ENCODE measurements at places on chromosomes 16 and 17. TPM values are rescaled to one million over a fixed set of nuclear protein-coding genes. Genes with fewer than 3 reads are reported as not detected.

Gene C17orf58
- polyA plus RNA-seq, result 8.6 TPM

- no peak for DNase-seq
- no peak overlapping the region for H3K27ac ChIP-seq
- H3K4me1 ChIP-seq, result no peaks in the 10 kb centered on the region
- no peaks in the 10 kb centered on the region for H3K36me3 ChIP-seq
- peaks cover 9% of the 10 kb centered on the region for H3K27me3 ChIP-seq
- no peak overlapping the region for H3K4me3 ChIP-seq
Observed at GRCh38 chr16:17773698-17774101, 302.9 kb upstream of the XYLT1 start.

Gene CACNG3
- not detected for polyA plus RNA-seq

- no peak for DNase-seq
- H3K4me3 ChIP-seq, result peak overlapping the region; percentile 85
- no peaks in the 10 kb centered on the region for H3K36me3 ChIP-seq
- peaks cover 15% of the 10 kb centered on the region for H3K4me1 ChIP-seq
- H3K27me3 ChIP-seq, result peaks cover 13% of the 10 kb centered on the region
Observed at GRCh38 chr16:4692460-4693295, 684 bp upstream of the NUDT16L1 start.

GRCh38 chr16:51131619-51132018, 19.5 kb downstream of the SALL1 start:
- H3K4me3 ChIP-seq, result no peak overlapping the region
- H3K27ac ChIP-seq, result no peak overlapping the region
- DNase-seq, result no peak
- H3K36me3 ChIP-seq, result no peaks in the 10 kb centered on the region
- no peaks in the 10 kb centered on the region for H3K27me3 ChIP-seq

GRCh38 chr16:87778830-87779579, 13.2 kb upstream of the KLHDC4 start:
- peaks cover 18% of the 10 kb centered on the region for H3K27me3 ChIP-seq
- peak; percentile 92 for DNase-seq
- H3K27ac ChIP-seq, result peak overlapping the region; percentile 73
- H3K36me3 ChIP-seq, result no peaks in the 10 kb centered on the region
- peak overlapping the region; percentile 83 for H3K4me3 ChIP-seq
- peaks cover 38% of the 10 kb centered on the region for H3K4me1 ChIP-seq

DNA sequence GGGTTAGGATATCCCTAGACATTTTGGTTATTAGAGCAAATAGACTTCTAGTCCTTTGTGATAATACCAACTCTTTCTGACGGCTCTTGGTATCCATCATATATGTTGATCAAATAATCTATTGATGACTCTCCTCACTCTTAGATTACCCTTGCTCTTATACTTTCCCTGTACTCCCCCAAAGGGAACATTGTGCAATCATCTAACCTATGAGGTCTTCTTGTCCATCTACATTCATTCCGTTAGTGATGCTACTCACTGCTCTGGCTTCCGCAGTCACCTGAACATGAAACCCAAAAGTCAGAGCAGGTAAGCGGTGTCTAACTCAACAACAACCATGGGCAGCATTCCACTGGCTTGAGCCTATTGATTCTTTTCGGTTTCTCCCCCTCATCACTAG, 223.7 kb upstream of the SALL1 start:
- DNase-seq, result no peak
- H3K4me1 ChIP-seq, result no peaks in the 10 kb centered on the region
- no peaks in the 10 kb centered on the region for H3K27me3 ChIP-seq
- no peaks in the 10 kb centered on the region for H3K36me3 ChIP-seq
- H3K27ac ChIP-seq, result no peak overlapping the region
- no peak overlapping the region for H3K4me3 ChIP-seq

Gene IL34
- polyA plus RNA-seq, result not detected

Gene ABCA3
- 4.8 TPM for polyA plus RNA-seq
